ENCODE measurements at places on chromosomes 2 and 18. TPM values are rescaled to one million over a fixed set of nuclear protein-coding genes. Genes with fewer than 3 reads are reported as not detected.

Gene TUBB8B
- not detected for total RNA-seq

Gene ZNF385B
- not detected for total RNA-seq

Gene SERPINB13
- not detected for total RNA-seq

Gene LYPD6
- total RNA-seq, result 0.33 TPM

Gene CTAGE1
- not detected for total RNA-seq

Gene ARMC9
- 105 TPM for total RNA-seq

Gene ZBTB7C
- not detected for total RNA-seq

Gene TNP1
- total RNA-seq, result not detected

Gene DNAH7
- total RNA-seq, result 0.66 TPM

Gene LINC00305
- total RNA-seq, result not detected

Gene CPLX4
- total RNA-seq, result not detected

Gene CKAP2L
- total RNA-seq, result 0.50 TPM

Gene TEX44
- not detected for total RNA-seq

Gene RAB27B
- 2.0 TPM for total RNA-seq

Gene LAMA3
- 7.4 TPM for total RNA-seq

Gene KYNU
- 1.2 TPM for total RNA-seq

Gene ADD2
- not detected for total RNA-seq

Gene IFIH1
- 11.1 TPM for total RNA-seq

Measured in smooth muscle cell of trachea (primary cell).